ENCODE measurements at places on chromosomes 7 and 10.

- no peak for DNase-seq
Observed at GRCh38 chr10:10818082-10818481, 199.6 kb upstream of the CELF2 start.

DNA sequence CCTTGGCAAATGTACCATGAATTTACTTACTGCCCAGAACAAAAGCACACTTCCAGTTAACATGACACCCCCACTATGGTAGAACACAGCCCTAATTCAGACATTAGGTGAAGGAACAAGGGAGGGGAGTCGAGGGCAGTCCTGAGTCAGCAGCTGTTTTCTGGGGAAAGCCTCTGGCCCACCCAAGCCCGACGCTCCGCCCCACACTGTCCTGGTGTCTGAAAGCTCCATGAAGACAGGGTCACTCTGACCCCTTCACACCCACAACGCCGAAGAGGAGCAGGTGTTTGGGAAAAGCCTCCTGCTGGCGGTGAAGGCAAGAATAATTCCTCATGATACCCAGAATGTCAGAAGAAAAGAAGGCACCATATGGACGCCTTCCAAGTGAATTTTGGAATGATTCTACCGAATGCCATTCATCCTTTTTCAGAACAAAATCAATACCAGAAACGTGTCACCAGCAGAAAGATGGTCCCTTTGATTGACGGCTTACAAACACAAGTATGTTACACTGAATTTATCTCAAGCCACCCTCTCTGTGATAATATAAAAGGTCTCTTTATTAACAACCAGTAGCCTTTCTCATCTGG is 172.1 kb downstream of the DIP2C start:
- DNase-seq, result no peak

DNA sequence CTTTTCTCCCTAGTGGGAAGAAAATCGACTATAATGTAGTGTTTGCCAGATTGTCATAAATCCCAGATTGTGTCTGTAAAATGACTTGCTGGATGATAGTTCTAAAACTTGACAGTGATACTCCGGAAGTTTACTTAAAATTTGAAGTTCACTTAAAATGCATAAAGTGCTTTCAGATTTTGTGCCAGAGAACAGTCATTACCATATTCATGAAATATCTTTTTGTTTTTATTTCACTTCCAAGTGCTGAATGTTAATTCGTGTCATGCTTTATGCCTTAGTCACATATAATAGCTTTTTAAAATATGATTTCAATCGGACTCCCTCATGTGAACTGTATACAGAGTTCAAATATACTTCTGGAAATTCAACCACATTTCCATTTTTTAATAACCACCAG is 30.4 kb downstream of the PRPF18 start:
- no peak for DNase-seq

DNA sequence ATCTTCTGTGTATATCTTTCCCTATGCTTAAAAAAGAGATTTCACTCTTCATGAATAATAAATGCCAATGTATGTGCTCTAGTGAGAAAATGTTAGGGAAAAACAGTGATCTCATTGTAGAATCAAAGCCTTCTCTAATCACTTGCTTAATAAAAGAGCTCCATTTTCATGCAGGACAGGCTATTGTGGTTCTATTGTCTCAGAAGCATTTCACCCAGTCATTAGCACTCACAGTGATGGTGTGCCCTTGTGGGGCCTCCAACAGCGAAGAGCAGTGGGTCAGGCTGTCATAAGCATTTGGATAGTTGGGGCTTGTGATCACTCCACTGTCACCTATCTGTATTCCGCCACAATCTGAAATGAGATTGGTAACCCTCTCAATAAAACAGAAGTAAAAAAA is 83.9 kb upstream of the RSU1 start:
- no peak for DNase-seq

DNA sequence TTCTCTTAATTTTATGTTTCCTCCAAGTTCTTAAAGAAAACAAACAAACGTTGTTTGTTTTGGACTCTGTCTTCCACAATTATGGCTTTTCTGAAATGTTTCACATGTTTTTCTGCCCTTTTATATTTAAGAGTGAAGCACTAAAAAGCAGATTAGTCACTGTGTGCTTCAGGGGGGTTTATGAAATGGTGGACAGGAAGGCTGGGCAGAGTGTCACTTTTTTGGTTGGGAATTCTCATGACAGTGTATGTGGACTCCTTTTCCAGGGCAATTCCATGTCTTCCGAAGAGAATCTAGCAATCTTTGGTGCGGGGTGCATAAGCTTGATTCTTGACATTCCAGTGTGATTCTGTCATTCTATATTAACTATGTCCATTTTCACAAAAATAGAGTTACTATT is 669.4 kb downstream of the PARD3 start:
- DNase-seq, result no peak

DNA sequence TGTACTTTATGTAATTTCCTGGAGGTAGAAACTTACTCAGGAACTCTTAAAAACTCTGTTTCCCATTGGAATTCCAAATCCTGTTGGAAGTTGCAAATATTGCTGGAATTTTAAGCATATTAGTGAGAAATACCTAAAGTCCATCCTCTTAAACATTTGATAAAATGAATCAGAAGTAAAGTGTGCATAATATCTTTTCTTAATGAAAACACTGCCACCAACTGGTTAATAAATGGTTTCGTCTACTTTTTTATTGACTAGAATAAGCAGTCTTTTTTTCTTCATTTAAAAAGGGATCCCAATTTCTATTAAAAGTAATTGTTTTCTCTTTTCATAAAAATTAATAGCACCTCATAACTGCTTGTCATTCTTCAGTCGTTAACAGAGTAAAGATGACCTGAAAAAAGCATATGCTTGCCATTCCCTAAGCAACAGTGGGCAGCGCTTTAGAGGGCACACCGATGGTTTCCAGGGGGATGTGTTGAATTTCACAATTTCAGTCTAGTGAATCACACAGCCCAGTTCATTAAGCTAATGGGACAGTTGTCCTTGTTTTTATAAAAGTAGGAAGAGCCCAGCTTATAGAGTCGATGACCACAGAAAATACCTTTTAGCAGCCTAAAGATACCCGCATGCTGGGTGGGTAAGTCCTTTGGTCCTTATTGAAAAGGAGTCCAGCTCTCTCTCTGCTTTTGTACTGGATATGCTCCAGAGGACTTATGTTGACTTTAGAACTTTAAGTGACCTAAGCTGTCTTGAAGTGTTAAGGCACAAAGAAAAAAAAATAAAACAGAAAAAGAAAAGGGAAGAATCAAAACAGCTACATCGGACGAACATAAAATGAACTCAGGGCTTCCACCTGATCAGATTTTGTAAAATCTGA is 28.5 kb downstream of the NPS start:
- no peak for DNase-seq

DNA sequence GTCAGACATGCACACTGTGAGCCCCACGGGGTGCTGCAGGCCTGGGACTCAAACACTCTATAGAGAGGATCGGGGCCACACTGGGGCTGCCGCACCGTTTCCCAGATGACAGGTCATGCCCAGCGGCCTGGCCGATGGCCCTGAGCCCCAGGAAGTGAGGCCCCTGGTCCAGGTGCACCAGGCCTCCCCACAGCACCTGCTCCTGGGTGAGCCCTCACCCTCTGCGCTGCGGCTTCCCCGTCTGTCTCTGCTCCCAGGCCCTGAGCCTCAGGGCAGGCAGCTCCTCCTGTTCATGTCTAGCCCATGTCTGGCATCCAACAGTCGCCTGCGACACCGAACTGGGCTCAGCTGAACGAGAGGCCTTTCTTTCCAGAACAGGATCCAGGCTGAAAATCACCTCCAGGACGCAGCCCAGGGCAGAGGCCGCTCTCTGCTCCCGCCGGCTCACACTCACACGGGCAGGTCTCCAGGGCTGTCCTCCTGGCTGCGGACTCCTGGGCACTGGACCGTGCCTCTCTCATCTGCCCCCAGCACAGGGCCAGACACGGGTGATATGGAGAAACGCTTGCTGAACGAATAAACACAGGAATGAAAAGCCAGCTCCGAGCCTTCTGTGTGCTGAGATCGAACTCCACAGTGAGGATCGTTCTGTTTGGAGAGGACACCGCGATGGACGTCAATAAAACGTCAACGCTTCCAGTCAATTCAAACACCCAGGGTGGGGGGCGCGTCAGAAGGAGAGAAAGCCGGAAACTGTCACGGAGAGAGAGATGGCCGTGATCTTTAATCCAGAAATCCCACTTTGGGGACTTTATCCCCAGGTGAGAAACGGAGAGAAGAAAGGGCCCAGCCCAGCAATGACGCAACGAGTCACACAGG is 202.4 kb downstream of the ELFN1 start:
- DNase-seq, result no peak

- no peak for DNase-seq
Observed at GRCh38 chr10:115118346-115118745, 25.2 kb downstream of the ATRNL1 start.

DNA sequence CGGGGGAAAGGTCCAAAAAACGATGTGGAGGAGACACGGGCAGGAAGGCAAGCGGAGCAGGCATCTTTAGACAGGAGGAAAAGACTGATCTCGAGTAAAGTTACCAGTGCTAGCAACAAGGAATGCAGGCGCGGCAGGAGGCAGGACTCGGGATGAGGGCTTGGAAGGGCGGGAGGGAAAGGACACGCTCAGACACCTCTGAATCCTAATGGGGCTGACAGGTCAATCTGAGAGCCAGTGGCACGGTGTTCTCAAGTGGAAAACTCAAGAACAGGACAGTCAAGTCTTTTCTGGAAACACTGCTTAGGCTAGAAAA is 155.3 kb upstream of the COBL start:
- DNase-seq, result no peak

DNA sequence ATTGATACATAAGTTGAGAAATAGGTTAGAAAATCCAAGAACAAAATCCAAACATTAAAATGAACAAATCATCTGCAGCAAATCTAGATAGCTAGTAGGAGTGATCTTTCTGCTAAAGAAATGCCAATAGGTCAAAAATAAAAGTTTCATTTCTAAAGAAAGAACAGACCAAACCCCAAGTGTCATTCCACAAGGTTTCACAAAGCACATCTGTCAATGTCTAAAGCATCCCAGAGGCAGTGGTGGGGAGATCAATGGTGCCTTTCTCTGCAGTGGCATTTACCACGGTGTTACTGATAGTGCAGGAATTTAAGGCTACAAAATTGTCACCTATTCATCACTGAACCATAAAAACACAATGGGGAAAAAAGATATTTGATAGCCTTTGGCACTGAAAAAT is 147.9 kb downstream of the PARD3 start:
- no peak for DNase-seq

GRCh38 chr10:48926255-48926654 is 13.4 kb downstream of the LRRC18 start:
- no peak for DNase-seq

DNA sequence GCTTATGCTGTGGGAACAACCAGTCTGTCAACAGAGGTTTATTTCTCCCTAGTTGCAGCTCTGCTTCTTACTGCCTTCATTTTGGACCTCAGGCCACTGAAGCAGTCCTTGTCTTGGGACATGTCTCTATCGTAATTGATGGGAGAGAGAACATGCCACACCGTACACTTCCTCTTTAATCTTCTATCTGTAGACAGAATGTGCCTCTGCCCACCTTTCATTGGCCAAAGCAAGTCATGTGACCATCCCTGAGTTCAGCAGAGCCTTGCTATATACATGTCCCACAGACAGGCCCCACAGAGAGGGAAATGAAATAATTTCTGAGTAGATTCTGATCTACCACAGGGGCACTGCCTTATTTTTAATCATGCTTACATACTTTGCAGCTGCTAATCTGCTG is 98.0 kb downstream of the KCND2 start:
- DNase-seq, result no peak

GRCh38 chr10:89516149-89516832 is 19.1 kb downstream of the SLC16A12 start:
- DNase-seq, result no peak

- no peak for DNase-seq
Observed at GRCh38 chr7:17622451-17622850, 317.8 kb downstream of the SNX13 start.

- DNase-seq, result no peak
Observed at GRCh38 chr10:3693022-3693697, 91.8 kb downstream of the KLF6 start.

DNA sequence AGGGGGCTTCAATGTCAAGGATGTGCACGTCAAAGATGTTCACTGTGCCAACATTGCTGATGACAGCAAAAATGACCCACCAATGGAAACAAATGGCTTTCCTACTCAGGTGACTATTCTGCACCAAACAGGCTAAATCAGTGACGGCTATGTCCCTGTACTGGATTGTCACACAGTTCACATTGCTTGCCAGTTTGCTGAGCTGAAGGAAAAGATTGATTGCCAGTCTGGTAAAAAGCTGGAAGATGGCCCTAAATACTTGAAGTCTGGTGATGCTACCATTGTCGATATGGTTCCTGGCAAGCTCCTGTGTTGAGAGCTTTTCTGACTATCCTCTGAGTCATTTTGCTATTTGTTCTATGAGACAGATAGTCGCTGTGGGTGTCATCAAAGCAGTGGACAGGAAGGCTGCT is 202.2 kb upstream of the ETV1 start:
- DNase-seq, result no peak

- no peak for DNase-seq
Observed at GRCh38 chr10:24623383-24623782, 100.3 kb downstream of the ARHGAP21 start.

GRCh38 chr10:128001849-128002248 is 94.9 kb downstream of the PTPRE start:
- no peak for DNase-seq

DNA sequence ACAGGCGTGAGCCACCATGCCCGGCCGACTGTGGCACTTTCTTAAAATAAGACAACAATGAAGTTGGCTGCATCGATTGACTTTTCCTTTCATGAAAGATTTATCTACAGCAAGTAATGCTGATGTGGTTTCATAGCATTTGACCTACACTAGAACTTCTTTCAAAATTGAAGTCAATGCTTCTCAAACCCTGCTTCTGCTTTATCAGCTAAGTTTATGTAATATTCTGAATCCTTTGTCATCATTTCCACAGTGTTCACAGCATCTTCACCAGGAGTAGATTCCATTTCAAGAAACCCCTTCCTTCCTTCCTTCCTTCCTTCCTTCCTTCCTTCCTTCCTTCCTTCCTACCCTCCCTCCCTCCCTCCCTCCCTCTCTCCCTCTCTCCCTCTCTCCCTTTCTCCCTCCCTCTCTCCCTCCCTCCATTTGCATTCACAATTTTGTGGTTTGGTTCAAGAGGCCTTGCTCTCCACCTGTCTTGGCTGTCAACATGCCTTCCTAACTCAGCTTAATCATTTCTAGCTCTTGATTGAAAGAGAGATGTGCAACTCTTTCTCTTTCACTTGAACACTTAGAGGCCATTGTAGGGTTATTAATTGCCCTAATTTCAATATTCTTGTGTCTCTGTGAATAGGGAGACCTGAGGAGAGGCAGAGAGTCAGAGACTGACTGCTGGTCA is 52.1 kb downstream of the HDAC9 start:
- DNase-seq, result no peak
